ENCODE measurements at places on chromosomes 6 and 20. TPM values are rescaled to one million over a fixed set of nuclear protein-coding genes. Genes with fewer than 3 reads are reported as not detected.

Gene MUC22
- not detected for total RNA-seq

Gene EDN3
- not detected for total RNA-seq

Gene NFKBIL1
- 14.5 TPM for total RNA-seq

Gene SLPI
- 0.64 TPM for total RNA-seq

Gene MYB
- 52.6 TPM for total RNA-seq

Gene SGK2
- not detected for total RNA-seq

Gene ZNF341
- 7.4 TPM for total RNA-seq

Gene CLPSL2
- total RNA-seq = not detected

Gene TMC2
- total RNA-seq = not detected

Gene CST7
- total RNA-seq = 98.4 TPM

Gene PRND
- total RNA-seq = not detected

Gene AVP
- total RNA-seq = not detected

Gene KHDC1L
- not detected for total RNA-seq

Gene PHACTR2
- total RNA-seq = 44.8 TPM

Gene TRIM31
- not detected for total RNA-seq

Gene C6orf52
- total RNA-seq = 2.0 TPM

Gene ELOVL2
- not detected for total RNA-seq

Gene TMEM14C
- total RNA-seq = 56.4 TPM

Gene MTG2
- total RNA-seq = 42.1 TPM

Gene HLA-G
- total RNA-seq = 3.2 TPM

Gene PAX1
- not detected for total RNA-seq

Gene TNFAIP3
- total RNA-seq = 184 TPM

Gene SLC18B1
- 3.2 TPM for total RNA-seq

Gene TMEM217
- 8.0 TPM for total RNA-seq

Gene EEF1A2
- 1.6 TPM for total RNA-seq

Gene KCNB1
- 0.12 TPM for total RNA-seq

Gene FAM209B
- total RNA-seq = 2.7 TPM

Gene SNX9
- total RNA-seq = 14.2 TPM

Gene NNAT
- total RNA-seq = not detected

Gene FAM83B
- not detected for total RNA-seq

Gene DEFB132
- total RNA-seq = not detected

Gene IYD
- total RNA-seq = not detected

Gene ZFAND3
- total RNA-seq = 43.7 TPM

Gene GNRH2
- total RNA-seq = 1.3 TPM

Gene ZSCAN9
- total RNA-seq = 6.4 TPM

Gene PLEKHG1
- total RNA-seq = 1.2 TPM

Gene C6orf141
- total RNA-seq = not detected

All from T-helper 1 cell treated with Interleukin-12 subunit alpha and Interleukin-12 subunit beta and Interleukin-4 antibody, amounts not matched to agents 30 ng/mL and 1 ng/mL, for 36 hours (primary cell).